Activated gamma-delta T cell treated with anti-CD3 and anti-CD28 coated beads, Interleukin-2, amount 50 U/mL, for 16 hours (primary cell): ENCODE measurements at places on chromosomes 12 and 14.
A peak's percentile ranks its signal among the peaks of the same experiment; 100 is the strongest.

- DNase-seq, result no peak
Observed at GRCh38 chr12:74415633-74416032, 122.0 kb upstream of the ATXN7L3B start.

DNA sequence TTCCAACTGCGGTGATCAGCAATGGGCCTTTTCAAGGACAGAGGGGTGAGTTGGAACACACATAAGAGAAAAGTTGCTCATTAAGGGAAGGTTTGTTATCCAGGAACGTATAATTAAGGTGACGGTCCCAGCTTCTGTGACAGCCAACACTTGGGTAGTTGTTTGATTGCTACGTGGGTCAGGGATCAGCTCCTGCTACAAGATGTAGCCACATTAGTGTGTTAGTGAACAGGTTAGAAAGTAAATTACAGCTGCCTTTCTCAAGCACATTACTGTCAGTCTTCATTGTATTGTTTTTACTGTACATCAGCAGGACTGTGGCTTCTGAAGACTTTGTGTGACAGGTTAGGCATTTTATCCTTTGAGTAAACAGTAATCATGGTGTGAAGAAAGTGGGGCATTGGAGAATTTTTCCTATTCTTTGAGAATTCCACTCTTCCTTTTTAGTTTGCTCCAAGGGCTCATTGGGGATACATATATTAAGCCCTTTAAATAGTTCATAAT, 230.5 kb downstream of the EGLN3 start:
- no peak for DNase-seq

- no peak for DNase-seq
Observed at GRCh38 chr14:68723808-68724268, 69.0 kb downstream of the ZFP36L1 start.

DNA sequence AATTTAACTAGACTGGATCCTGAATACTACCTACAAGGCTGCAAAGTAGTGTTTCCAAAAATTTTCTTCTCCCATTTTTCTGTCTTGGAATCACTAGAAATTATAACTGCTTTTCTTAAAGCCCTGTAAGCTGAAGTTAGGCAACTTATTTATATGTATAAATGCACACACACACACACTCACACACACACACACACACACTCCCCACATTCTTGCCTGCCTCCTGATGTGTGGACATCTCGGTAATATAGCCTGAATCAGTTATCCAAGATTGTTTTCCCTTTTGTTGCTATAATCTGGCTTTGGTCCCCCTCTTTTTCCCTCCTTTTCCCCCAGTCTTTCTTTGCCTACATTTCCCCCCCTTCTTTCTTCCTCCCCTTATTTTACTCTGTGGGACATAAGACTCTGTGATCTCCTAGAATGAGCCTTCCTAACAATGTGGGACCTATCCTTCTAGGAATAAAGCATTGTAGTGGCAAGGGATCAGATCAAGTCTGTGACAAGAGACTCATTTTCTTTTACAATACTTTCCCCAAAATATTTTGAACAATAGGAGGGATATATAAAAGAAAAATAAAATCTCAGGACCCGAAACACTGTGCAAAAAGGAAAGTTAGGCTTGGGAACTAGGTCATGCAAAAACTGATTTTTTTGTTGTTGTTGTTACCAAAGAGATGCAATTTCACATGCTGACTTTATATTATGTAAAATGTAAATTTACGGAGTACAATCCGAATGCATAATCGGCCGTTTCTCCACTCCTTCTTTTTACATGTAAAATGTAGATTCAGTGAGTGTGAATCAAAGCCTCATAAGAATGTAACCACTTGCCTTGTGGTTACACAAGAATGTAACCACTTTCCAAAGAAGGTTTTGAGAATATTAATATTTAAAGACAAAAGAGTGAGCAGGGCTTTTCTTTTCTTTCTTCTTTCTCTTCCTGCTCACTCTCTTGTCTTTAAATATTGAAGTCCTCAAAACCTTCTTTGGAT, 26.3 kb upstream of the CD69 start:
- no peak for DNase-seq

GRCh38 chr14:30291216-30291615, 267.7 kb upstream of the G2E3 start:
- no peak for DNase-seq

DNA sequence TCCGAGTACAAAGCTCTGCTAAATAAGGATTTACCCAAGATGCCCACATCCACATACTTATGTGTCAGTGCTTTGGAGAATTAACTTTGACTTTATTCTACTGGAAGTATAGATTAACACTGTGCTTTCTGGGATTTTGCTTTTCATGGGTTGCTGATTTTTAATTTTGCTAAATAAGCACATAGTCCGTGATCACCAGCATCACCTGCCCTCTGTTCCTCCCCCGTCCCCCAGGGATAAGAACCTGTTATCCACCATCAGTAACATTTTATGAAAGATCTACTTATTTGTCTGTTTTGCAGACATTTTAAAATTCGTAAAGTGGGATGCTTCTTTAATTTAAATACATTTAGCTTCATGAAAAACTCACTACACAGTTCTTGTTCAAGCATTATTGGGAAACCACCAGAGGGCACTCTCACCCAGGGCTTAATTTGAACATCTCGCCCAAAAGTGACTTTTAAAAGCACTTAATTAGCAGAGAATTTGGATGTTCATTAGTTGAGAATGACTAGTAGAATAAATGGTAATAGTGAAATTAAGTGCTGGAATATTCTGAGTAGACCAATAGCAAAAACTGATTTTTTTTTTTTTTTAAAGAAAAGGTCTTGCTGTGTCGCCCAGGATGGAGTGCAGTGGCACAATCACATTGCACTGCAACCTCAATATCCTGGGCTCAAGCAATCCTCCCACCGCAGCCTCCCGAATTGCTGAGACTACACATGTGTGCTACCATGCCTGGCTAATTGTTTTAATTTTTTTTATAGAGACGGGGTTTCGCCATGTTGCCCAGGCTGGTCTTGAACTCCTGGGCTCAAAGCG, 35.7 kb downstream of the MRPL42 start:
- peak; percentile 46 for DNase-seq

- DNase-seq, result no peak
Observed at GRCh38 chr14:75549169-75549568, 26.9 kb downstream of the BATF start.

DNA sequence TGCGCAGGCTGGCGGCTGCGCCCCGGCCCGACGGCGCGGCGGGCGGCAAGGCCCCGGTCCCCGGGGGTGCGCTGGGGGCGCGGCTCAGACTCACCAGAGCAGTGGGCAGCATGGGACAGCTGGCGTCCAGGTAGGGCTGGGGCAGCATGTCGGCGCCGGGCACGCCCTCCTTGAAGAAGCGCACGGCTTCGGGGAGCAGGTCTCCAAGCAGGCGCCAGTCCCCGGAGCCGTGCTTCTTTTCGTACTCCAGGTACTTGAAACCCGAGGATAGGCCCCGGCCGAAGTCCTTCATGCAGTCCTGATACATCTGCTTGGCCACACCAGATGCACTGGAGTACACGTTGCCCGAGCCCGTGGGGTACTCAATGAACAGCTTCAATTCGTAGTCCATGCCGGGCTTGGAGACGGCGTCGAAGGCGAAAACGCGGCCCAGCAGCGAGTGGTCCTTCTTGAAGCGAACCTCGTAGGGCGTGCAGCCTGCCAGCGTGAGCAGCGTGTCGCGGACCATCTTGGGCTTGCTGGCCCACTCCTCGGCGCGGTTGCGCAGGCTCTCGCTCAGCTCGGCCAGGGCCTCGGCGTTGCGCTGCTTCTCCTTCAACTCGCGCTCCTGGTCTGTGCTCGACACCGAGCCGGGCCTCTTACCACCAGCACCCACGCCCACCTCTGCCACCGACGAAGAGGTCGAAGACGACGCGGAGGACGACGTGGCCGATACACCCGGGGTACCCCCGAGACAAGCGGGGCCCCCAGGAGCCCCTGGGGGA, 2.2 kb downstream of the IRF2BPL start:
- no peak for DNase-seq

GRCh38 chr14:55582746-55583145, 2.7 kb downstream of the KTN1 start:
- DNase-seq, result no peak

DNA sequence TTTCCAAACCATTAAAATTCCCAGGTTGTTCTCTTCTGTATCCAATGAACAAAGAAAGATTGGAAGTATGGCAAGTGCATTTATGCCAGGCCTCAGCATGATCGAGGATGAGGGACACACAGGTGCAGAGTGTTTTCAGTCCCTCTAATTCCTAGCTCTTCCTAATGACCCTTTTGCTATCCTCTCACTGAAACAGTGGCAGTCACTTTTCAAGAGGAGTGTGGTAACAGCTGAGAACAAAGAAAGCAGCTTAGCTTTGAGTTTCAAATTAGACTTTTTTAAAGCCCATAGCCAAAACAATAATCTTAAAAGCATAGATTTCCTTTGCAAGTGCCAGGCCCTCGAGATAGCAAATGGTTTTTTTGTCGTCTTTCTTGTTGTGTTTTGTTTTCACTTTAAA, 110.8 kb downstream of the KCNH5 start:
- DNase-seq, result no peak

DNA sequence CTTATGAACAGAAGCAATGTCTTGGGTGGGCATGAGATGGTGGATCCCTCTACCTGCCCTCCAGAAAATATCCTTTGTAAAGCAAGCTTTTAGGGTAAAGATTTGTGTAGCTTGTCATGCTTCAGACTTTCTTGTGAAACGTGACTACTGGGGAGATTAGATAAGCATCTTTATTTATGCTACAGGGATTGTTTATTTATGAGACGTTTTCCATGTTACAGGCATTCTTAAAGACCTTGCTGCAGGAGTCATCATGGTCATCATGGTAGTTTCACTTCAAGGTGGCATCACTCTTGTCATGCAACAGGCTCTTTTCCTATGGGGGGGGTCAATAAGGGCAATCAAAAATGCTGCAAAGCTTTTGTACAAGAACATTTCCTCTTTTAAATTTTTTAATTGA, 8.2 kb upstream of the MIS18BP1 start:
- DNase-seq, result no peak

DNA sequence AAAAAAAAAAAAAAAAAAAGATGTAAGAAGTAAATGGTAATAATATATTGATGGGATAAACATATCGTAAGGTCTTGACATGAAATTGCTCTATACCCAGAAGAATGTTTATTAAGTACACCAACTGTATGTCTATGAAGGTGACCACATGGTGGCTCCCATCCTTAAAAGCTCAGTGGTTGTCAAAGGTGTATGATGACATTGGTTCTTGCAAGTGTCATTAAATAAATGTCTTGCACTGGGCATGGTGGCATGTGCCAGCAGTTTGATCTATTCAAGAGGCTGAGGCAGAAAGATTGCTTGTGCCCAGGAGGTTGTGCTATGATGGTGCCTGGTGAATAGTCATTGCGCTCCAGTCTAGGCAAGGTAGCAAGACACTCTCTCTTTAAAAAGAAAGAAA, 10.4 kb downstream of the CCT2 start:
- no peak for DNase-seq

DNA sequence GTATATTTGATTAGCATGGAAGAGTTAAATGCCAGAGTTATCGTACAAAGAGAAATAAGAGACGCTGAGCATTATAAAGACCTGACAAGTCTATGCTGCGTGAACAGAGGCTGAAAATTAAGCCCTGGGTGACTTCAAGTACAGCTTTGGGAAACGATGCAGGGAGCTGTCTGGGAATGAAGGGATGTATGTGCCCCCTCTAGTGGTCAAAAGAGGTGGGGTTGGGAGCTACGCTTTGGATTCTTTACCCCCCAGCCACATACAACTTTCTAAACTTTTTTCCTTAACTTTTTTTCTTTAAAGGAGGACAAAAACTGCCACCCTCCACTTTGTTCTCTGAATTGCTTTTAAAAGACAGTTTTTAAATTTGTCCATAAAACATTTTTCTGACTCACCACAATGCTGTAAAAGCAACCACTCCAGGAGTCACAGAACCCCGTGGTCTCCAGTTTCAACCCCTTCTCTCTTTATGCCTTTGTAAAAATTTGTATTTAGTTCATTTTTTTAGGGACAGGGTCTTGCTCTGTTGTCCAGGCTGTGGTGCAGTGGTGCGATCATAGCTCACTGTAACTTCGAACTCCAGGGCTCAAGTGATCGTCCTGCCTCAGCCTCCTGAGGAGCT, 59.4 kb downstream of the ZNF664 start:
- DNase-seq, result no peak

- no peak for DNase-seq
Observed at GRCh38 chr12:15494329-15495046, 172.2 kb downstream of the PTPRO start.
